Stimulated activated CD4-positive, alpha-beta T cell treated with anti-CD3 and anti-CD28 coated beads, Interleukin-15, amount 100 ng/mL, for 1 hour (primary cell): ENCODE measurements at places on chromosomes 16 and 17.

- DNase-seq: no peak
These were observed 30.2 kb downstream of the PLCD3 start for GRCh38 chr17:45101883-45102811.

DNA sequence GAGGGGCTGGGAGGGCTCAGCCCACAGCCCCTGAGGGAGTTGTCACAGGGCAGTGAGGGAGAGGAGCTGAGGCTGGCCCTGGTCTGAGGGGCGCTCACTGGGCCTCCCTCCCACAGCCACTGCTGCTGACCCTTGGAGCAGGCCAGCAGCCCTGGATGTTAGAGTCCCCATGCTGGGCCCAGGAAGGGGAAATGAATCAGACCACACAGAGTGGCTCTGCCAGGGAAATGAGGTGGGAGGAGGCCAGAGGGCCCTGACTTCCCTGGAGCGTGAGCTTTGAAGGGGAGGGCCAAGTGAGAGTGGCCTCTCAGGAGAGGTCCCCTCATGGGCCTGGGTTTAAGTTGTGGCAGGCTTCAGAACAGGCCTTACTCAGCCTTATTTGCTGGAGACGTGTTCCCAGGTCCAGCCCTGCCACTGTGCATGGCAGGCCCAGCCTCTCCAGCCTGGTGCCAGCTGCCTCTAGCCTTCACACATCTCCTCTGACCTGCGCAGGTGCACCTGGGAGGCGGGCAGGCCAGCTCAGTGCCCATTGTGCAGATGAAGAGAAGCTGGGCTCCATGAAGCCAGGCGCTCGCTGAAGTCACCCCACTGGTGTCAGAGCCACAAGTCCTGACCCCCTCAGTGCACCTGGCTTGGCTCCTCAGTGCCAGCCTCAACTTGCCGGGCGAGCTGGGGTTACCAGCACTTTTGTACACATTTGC is 15.4 kb downstream of the GPT2 start:
- no peak for DNase-seq

- no peak for DNase-seq
These were observed 943 bp downstream of the CNTROB start for GRCh38 chr17:7932949-7933348.

GRCh38 chr17:16199093-16199492 is 16.2 kb downstream of the NCOR1 start:
- DNase-seq: no peak

GRCh38 chr16:67449336-67449735 is 18.4 kb downstream of the HSD11B2 start:
- no peak for DNase-seq

DNA sequence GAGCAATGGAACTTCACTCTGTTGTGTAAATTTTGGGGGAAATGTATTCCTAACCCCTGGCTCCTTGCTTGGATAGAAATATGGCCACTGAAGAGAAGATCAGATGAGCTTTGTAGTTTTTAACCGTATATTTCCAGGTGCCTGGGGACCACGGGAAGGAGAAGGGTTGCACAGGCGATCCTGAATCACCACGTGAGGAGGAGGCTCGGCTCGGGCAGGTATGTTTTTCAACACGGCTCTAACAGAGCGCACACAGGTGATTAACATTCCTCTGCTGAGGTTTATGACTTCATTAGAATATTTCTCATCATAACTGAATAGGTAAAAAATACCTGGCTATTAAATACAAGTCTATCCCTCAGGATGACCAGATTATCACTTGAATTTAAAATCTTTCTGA is 495.0 kb upstream of the ZFHX3 start:
- no peak for DNase-seq

DNA sequence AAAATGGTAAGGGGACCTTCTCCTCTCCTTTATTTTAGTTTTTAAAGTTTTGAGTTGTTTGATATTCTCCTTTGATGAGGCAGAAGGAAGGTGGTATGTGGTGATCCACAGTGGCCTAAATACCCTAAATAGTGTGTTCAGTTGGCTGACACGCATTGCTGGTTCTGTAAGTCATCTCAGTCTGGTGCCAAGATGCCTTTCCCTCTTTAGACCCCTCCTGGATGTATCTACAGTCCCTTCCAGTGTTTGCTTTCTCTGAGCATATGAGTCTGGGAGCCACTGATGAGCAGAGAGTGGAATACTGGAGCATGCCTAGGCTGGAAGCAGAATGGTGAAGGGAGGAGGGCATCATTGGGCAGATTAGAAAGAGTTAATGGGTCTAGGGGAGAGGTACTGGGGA is 64.5 kb downstream of the NEUROD2 start:
- DNase-seq: no peak

DNA sequence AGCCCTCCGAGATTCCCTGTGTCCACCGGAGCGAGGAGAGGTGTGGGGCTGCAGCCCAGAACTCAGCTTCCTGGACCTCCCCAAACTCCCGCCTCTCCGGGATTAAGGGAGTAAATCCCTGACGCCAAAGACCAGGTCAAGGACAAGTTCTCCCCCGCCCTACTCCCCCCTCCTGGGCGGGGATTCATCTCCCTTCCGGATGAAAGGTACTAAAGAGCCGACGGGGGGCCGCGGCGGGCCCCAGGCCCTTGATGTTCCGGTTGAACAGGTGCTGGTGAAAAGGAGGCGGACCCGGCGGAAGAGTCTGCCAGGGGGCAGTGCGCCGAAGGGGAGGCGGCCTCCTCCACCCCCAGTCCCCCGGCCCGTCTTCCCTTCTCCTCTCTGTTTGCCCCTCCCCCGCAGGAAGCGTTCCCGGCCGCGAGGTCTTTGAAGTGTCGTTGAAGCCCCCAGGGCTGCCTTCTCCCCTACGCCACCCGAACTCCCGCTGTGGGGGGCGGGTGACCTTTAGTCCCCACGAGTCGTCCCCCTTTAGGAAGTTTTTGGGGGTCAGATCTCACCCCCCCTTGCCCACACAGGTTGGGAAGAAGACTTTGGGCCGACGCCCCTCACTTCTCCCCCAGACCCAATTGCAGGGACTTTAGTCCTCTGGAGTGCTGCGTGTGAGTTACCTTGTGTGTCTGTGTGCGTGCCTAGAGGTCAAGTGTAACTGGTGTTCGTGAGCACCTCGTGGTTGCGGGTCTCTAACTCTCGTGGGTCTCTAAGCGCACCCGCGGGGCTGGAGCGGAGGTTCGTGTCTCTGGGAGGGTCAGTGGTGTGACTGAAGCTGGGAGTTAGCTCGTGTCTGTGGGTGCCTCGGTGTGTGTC is 1.1 kb upstream of the MLLT6 start:
- peak; percentile 48 for DNase-seq

DNA sequence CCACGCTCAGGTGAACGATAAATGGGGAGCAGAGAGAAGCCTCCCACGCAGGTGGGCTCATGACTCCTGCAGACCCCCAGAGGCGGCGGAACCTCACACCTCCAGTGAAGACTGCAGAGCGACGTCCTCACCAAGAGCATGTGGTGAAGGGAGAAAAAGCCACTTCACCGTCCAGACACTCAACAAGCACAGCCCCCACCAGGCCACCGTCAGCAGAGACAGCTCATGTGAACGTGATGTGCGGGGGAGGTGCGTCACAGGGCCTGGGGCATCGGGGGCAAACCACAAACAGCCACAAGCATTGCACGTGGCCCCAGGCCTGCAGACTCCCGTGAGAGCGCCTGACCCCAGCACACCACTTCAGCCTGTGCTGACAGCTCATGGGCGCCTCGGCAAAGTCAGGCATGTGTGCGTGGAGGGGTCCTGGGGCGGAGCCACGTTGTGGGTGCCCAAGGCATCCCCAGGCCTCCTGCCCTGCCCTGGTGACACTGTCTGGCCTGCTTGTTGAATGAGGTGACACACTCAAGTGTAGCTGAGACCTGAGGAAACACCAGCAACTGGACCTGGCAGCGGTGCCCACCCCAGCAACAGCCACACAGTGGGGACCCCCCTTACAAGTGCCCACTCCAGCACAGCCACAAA is 19.0 kb downstream of the LMF1 start:
- no peak for DNase-seq

GRCh38 chr16:63372815-63373214 is 1336.6 kb upstream of the CDH8 start:
- no peak for DNase-seq

GRCh38 chr17:48818361-48818841 is 1.4 kb upstream of the TTLL6 start:
- DNase-seq: no peak

DNA sequence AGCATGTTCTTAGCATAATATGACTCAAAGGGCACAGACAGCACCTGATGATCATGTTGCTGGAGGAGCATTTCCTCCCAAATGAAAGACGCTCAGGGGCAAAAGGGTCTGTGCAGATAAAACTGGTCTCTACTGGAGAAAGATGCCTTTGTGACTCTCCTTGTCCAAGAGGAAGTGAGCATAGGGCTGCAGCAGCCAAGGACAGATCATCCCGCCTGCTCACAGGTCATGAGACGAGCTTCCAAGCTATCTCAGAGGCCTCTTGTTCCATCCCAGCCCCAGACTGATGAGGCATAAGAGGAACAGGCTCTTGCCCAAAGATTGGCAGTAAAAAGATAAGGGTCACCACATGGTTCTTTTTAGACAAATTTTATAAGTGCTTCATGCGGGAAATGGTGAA is 141.8 kb downstream of the KATNIP start:
- no peak for DNase-seq

DNA sequence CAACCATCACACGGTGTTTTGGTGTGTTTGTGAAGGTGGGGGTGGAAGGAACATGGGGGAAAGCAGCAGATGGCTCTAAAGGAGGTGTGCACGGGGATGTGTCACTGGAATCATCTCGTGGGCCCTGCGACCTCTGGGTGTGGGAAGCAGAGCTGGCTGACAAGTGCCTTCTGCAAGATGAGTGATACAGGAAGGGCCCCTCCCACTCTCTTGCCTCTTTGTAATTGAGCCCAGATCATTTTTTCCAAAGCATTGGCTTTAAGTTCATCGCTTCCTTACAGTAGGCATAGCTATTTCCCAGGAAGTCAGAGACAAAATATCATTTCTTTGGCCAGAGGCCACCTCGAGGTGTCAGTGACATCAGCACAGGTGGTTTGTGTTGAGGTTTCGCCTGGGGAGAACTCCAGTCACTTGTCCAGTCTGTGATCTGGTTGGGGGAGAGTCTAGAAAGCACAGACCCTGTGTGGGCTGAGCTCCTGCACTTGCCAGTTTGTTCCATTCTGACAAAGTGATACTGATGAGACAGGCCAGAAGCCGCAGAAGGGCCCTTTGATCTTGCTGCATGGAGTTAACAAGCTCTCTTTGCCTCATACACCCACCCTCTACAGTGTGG is 20.6 kb upstream of the SNTB2 start:
- peak; percentile 51 for DNase-seq

GRCh38 chr17:81406117-81406953 is 11.1 kb downstream of the BAHCC1 start:
- no peak for DNase-seq

- DNase-seq: no peak
These were observed 473 bp upstream of the TPPP3 start for GRCh38 chr16:67393788-67394154.

DNA sequence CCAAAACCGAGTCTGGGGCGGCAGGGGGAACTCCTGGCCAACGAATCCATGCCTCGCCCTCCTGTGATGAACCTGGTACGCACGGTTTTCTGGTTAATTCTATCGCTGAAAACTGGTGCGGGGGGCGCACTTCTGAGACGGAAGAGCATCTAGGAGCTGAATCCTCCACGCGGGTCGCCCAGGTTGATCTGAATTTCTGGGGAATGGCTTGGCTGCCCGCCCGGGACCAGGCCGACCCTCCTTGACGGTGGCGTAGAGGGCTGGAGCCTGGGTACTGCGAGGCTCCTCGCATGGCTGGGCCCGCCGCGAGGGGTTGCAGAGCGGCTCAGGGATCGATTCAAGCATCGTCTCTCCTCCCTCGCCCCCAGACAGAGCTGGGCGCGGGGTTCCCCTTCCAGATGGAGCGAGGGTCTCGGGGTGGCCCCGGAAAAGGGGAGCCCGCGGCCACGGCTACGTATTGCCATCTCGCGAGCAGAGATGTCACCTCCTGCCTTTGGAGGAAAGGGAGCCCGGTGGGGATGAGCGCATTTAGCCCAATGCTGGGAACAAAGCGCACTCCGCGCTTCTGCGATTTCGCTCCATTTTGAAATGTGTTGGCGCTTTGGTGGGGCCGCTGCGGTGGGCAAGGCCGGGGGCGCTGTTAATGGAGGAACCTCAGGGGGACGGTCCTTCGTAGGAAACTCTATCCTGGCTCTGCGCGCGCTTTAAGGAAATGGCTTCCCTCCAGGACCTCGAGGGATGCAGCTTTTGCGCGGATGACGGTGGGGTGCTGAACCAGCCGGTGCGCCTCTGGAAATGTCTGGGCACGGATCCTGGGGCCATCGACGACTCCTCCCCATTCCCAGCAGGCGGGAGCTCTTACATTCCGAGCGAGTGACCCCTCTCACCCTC is 2.7 kb downstream of the MAPT start:
- DNase-seq: no peak
